ENCODE measurements at places on chromosomes 12 and 14.

DNA sequence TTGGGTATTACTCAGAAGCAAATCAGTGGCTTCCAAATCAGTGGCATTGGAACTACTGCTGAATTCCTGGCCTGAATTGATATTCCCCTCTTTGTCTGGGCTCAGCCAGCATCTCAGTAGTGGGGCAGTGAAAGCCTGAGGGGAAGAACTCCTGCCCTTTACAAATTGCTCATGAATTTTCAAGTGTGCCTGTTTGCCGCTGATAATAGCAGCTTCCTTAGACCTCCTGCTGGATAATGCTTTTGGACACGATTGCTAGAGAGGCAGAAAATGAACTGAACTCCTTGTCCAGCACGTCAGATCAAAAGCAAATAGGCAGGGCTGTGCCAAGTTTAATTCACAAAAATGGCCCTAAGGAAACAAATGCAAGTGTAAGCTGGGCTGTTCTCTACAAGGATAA, 91.3 kb upstream of the GZMB start:
- DNase-seq, result peak; percentile 56

DNA sequence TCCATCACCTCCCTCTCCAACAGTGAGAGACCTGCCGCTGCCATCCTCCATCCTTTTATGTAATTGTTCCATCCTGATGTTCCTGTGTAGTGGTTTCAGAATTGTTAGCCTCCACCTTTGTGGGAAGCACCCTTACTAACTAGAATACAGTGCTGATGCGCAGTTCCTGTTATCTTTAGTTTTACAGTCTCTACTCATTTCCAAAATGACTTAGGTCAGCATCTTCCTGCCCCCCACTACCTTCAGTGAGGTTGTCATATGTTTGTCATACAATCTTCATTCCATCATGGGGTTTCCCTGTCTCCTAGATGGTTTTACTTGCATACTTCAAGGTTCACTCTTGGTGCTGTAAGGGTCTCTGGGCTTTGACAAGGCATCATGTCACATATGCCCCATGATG, 69.8 kb downstream of the EML1 start:
- DNase-seq, result no peak

- peak; percentile 61 for DNase-seq
Observed at GRCh38 chr14:37903343-37904191, 304.1 kb upstream of the SSTR1 start.

- DNase-seq, result no peak
Observed at GRCh38 chr12:109203480-109203879, 87.1 kb downstream of the ACACB start.

- DNase-seq, result no peak
Observed at GRCh38 chr12:111359914-111360276, 9.0 kb downstream of the PHETA1 start.

DNA sequence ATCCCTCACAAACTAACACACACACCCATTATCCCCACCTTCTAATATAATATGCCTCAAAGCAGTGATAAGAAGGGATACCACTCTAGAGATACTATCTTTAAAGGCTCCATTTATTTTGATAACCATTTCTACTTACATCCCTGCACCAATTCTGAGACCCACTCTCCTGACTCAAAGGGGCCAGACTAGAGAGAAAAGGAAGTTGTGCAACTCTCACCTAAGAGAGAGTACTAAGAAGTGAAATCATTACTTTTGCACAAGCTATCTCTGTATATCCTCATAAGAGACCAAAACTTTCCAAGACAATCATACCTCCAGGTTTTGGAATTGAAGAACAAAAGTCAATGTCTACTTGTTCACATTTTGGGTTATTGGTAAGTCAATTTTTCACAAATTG, 45.4 kb upstream of the USP15 start:
- DNase-seq, result no peak

DNA sequence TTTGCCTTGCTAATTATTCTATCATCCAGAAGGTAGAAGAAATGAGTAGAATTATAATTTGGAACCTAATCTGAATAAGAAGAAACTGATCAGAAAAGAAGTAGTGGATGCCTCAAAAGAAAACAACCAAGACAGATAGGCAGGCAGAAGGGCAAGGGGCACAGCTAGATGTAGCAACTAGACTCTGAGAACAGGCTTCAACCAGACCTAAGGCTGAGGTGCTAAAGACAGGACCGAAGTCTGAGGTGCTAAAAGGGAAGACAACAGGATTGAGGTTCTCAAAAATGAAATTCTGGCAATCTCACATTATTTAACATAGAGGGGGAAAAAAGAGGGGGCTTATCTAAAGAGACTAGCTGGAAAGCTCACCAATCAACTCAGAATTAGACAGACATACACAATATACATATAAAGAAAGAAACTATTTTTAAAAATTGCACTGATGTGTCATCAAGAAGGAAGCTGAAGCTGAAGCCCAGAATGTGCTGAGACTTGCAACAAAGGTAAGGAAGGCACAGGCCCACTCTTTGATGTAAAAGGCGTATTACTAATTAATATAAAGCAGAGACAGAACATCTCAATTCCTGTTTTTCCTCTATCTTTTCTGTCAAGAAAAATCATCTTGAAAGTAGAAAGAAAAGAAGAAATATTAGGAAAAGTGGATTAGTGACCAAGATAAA, 43.8 kb upstream of the CSRNP2 start:
- no peak for DNase-seq

- no peak for DNase-seq
Observed at GRCh38 chr12:104342635-104343249, 39.2 kb downstream of the EID3 start.

DNA sequence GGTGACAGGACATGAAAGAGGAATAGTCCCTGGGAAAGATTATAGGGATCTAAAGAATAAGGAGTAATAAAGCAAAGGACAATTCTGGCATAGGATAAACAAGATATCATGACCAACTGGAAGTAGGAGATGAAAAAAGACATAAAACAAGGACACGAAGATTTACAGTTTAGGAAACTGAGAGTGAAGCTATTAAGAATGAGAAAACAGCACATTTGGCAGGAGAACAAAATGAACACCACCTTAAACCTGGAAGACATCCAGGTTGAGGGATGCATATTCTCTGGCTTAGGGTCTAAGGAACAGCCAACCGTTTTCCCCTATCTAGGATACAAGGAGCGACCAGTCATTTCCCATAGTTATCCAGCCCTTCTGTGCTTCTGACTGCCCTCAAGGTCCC, 1.9 kb downstream of the TRIP11 start:
- no peak for DNase-seq

DNA sequence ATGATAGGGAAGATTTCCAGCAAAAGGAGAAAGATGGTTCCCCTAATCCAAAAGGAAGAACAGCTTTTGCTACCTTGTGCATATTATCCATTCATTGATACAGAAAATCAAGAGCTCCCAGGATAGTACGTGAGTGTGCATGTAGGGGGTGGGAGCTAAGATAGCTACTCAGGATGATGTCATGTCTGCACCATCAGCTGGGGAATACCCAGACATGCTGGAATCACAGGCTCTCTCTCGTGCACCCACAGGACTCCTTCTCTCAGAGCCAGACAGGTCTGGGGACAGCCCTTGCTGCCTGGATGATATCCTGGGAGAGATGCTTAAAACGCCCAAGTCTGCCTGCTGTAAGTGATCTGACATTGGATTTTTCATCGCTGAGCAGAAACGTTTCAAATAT, 38.9 kb downstream of the FOXN3 start:
- no peak for DNase-seq

DNA sequence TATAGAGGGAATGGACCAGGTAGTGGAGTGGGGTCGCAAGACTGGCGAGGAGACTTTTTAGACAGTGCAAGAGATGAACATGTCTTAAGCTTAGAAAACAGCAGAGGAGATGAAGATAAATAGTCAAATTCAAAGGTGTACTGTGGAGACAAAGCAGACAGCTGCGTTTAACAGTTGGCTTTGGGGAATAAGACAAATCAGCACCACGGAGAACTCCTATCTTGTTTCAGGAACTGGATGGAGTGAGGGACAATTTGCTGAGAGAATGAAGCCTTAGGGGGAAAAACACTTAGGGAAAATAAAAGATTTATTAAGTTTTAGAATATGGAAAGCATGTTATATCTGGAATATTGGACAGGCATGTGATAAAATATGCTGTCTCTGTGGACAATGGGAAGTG, 458.8 kb downstream of the GLT1D1 start:
- DNase-seq, result no peak

DNA sequence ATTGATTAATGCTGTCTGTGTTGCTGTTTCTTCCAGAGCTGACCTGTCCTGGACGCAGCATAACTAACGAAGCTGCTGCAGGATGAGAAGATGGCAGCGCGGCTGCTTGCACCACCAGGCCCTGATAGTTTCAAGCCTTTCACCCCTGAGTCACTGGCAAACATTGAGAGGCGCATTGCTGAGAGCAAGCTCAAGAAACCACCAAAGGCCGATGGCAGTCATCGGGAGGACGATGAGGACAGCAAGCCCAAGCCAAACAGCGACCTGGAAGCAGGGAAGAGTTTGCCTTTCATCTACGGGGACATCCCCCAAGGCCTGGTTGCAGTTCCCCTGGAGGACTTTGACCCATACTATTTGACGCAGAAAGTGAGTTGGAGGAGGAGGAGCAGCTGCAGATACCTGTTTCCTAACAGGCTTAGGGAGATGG, 71.7 kb downstream of the SCN8A start:
- no peak for DNase-seq

- DNase-seq, result no peak
Observed at GRCh38 chr14:72711936-72712335, 182.0 kb downstream of the DPF3 start.

- DNase-seq, result no peak
Observed at GRCh38 chr12:65930114-65930828, 106.0 kb downstream of the HMGA2 start.

DNA sequence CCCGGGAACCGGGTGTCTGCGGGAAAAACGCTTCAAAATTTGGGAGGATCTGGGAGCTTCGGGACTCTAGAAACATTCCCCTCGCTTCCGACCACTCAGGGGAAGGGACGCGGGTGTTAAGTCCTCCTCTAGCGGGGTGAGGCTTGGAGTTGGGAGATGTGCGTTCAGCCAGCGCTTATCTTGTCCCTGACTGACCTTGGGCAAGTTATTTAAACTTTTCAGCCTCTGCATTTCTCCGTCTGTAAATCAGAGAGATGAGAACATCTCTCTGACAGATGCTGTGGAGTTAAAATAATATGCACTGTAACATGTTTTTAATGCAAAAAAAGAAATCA, 76.9 kb upstream of the ANO4 start:
- DNase-seq, result no peak

DNA sequence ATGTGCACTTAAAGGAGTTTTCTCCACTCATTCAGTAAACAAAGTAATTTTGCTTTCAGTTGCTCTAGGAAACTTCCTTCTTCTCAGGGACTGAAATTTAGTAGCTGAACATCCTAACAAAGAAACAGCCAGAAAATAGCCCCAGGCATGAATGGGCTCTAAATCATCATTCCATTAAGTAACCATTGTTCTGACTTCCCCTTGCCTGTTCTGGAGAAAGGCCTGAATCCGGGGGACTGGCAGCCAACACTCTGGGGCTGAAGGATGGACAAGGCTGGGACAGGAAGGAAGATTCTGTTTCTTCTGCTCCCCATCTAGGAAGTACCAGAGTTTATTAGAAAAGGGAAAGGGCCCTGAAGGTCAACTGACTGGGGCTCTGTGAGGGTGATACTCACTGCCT, 104.5 kb downstream of the ESRRB start:
- no peak for DNase-seq

GRCh38 chr12:3214526-3215365, 137.6 kb downstream of the TSPAN9 start:
- peak; percentile 42 for DNase-seq

DNA sequence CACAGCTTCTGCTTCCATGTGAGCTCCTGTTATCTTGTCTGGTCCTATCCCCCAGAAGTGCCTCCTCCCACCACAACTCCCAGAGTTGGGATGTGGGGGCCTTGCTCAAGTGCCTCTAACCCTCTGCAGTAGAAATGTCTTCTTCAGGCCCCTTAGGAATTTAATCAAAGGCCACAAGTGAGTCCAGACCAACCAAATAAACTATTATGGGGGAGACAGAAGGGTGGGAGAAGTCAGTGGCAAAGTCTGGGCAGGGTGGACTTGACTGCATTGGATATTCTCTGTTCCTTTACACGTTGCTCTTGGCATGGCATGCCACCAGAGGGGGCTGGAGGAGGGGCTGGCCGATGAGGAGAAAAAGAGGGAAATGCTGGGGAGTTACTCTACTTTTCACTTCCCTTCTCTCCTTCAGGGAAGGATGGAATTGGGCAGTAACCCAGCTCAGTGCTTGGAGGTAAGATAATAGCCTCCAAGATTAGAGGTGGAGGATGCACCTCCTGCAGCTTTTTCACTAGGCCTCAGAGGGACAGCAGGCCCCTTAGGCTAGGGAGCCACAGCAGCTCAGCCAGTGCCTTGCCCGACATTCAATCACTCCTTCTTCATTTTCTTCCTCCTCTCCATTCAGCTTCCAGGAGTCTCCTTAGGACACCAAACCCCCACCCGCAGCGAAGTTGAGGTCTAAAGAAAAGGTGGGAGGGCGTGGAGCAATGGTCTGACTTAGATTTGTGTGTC, 1.2 kb upstream of the AP1G2 start:
- no peak for DNase-seq

DNA sequence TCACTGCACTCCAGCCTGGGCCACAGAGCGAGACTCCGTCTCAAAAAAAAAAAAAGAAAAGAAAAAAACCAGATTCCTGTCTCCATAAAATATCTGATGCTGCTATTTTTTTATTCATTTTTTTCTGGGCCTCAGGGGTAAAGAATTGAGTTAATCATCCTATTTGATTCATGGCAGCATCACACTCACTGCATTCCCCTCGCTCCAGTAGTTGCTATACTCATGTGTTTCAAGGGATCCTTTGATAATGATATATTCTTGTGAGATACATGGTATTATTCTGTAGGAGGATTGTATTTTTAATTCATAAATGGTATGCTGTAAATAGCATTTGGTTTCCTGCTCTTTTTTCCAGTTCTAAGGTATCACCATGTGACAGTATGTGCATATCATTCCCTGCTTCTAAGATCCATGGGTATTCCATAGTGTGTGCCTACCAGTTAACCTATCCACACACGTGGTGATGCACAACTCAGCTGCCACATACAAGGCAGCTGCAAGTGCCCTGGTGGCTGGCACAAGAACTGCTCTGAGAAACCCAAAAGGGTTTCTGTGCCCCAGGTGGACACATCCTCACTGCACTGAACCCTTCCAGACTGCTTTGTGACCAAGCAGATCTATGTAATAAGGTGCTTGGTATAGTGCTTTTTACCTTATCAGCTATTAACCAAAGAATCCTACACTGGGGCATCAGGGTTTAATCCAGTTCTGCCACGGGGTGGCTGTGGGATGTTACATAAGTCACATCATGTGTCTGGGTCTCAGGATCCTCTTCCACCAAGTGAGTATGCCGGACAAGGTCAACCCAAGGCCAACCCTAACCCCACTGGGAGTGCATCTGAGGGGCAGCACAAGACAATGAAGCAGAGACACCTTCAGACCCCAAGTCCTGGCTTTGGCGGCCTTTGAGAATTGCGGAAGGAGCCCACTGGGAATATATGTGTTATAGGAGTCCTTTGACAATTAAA, 74.6 kb downstream of the ZFP36L1 start:
- DNase-seq, result no peak
